Activated B cell treated with CpG ODN at 0.5 μM for 24 hours (primary cell): ENCODE measurements at places on chromosomes 3 and 15. TPM values are rescaled to one million over a fixed set of nuclear protein-coding genes. Genes with fewer than 3 reads are reported as not detected.

Gene SQOR
- 39.2 and 44.9 TPM in 2 replicates for total RNA-seq

- no peak overlapping the region for H3K4me3 ChIP-seq
- H3K27me3 ChIP-seq, result peaks cover 21% of the 10 kb centered on the region
- H3K4me1 ChIP-seq, result no peaks in the 10 kb centered on the region
These were observed 284.9 kb downstream of the TLE3 start for GRCh38 chr15:69812861-69813261.

- H3K4me3 ChIP-seq, result no peak overlapping the region
- H3K27ac ChIP-seq, result no peak overlapping the region
- H3K36me3 ChIP-seq, result no peaks in the 10 kb centered on the region
These were observed 22.9 kb upstream of the DNAAF4 start for GRCh38 chr15:55530861-55531313.

- no peak overlapping the region for H3K27ac ChIP-seq
- H3K4me1 ChIP-seq, result peaks cover 2% of the 10 kb centered on the region
- no peak for DNase-seq
- H3K4me3 ChIP-seq, result no peak overlapping the region
These were observed 111.3 kb upstream of the ARRDC4 start for GRCh38 chr15:97849183-97849582.

DNA sequence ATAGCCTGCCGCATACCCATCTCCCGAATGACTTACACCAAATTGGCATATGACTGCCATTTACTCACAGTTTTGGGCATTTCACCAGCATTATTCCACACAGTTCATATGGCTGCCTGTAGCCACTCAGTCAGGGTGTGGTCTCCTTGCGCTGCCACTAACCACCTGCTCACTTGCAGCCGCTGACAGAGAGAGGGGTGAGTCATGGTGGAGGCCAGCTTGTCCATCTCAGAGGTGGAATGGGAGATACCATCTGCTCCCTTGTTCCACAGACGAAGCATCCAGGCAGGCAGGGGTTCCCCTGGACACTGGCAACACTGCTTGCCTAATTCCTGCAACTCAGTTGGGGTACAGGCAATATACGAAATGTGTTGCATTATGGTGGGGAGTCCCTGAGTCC, 15.6 kb downstream of the CCRL2 start:
- H3K4me3 ChIP-seq, result no peak overlapping the region
- no peaks in the 10 kb centered on the region for H3K4me1 ChIP-seq
- no peak overlapping the region for H3K27ac ChIP-seq
- DNase-seq, result no peak
- no peaks in the 10 kb centered on the region for H3K27me3 ChIP-seq

GRCh38 chr3:6568999-6569493, 291.9 kb upstream of the GRM7 start:
- no peaks in the 10 kb centered on the region for H3K36me3 ChIP-seq
- H3K27me3 ChIP-seq, result no peaks in the 10 kb centered on the region
- no peak for DNase-seq
- no peak overlapping the region for H3K27ac ChIP-seq
- no peak overlapping the region for H3K4me3 ChIP-seq

- no peaks in the 10 kb centered on the region for H3K36me3 ChIP-seq
- H3K4me3 ChIP-seq, result peak overlapping the region; percentile 26
- DNase-seq, result no peak
- no peaks in the 10 kb centered on the region for H3K27me3 ChIP-seq
- peak overlapping the region; percentile 85 for H3K27ac ChIP-seq
These were observed 92.1 kb upstream of the TSPAN3 start for GRCh38 chr15:77162872-77163633.

DNA sequence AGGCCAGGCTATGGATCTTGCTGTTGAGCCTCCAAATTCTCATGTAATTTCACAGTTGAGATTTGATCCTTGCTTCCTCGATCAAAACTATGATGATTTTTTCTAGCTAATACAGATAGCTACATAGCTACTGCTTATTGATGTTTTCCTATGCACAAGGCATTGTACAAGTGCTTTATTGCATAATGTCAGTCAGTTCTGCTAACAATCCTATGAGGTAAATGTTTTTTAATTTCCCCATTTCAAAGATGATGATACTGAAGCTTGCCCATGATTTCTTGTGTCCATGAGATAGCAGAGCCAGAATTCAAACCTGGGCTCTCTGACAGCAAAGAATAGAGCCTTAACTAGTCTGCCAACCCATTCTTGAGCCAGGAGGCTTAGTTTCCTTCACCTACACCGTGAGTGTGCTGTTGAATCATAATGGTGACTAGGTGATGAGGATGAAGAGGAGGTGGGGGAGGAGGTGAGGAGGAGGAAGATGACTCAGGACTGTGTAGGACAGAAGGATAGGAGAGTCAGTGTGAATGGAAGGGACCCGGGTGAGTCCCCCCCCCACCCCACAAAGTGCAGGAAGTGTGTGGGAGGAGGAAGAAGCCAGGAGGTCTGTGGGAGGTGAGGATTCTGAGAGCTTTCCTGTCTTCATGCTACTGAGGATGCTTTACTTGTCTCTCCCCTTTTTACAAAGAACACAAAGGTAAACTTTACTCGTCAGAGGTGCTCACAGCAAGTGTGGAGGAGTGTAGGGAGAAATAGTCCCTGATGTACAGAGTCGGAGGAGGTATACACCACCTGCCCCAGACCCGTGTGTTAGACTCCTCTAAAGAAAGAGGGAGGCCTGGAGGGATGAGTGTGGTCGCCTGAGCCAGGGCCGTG, 3.6 kb downstream of the TAGLN3 start:
- DNase-seq, result no peak
- no peak overlapping the region for H3K4me3 ChIP-seq
- no peak overlapping the region for H3K27ac ChIP-seq
